ENCODE measurements at places on chromosomes 1 and 21. TPM values are rescaled to one million over a fixed set of nuclear protein-coding genes. Genes with fewer than 3 reads are reported as not detected.

GRCh38 chr1:154619181-154619948, 11.4 kb upstream of the ADAR start:
- DNase-seq, result no peak

DNA sequence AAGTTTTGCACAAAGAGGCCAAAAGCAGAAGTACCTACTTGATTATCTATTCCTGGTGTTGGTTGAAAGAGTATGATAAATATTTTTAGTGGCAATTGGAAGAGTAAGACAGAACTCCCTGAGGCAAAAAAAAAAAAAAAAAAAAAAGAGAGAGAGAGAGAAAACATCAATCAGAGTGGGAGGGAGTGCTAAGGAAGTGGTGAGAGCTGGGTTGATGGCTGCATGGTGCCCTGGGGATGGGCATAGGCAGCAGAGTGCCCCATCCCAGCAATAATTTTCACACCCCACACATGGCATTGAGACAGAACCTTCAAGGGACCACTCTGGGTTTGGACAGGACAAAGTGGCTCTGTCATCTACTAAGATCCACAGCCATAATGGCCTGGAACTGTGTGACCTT, 59.4 kb upstream of the FAM20B start:
- no peak for DNase-seq

DNA sequence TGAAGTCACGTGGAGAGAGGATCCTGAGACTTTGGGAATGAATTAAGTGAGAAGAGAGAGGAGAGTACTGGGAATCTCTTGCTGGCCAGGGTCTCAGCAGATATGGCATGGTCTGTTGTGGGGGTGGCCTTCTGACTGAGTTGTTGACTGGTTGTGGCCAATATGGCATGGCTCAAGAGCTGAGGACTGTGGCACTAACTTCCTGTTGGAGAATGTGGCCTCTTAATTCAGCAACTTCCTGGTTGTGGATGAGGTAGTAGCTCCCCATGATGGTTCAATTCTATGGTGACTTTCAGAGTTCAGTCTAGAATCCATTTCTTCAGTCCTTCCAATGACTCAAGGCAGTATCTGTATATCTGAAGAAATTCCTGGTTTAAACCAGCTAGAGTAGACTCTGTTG, 44.7 kb upstream of the PAXBP1 start:
- no peak for DNase-seq

BROX gene
- 56.8 TPM for total RNA-seq

Data from Calu3 (cell line).